ENCODE measurements at places on chromosomes 5 and 9.

DNA sequence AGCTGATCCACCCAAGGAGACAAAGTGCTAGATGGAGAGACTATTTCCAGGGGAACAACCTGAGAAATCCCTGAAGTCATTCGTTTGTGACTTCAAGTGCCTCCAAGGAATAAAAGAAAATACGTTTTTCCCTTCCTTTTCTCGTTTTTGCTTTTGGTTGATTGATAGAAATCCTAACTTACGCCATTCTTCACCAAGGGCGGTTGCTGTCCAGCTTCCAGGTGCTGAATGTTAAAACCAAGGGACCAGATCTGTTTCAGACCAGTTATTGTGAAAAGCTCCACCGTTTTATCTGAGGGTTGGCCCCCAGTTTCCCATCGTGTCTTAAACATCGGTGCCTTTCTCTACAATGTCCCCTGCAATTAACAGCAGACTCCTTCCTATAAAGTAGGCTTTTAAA, 600.7 kb upstream of the SGCD start:
- no peak for DNase-seq

- no peak for DNase-seq
These were observed 183.0 kb downstream of the RGS3 start for GRCh38 chr9:113646491-113646890.

- no peak for DNase-seq
These were observed 374.6 kb downstream of the SPATA31D1 start for GRCh38 chr9:82363198-82363597.

DNA sequence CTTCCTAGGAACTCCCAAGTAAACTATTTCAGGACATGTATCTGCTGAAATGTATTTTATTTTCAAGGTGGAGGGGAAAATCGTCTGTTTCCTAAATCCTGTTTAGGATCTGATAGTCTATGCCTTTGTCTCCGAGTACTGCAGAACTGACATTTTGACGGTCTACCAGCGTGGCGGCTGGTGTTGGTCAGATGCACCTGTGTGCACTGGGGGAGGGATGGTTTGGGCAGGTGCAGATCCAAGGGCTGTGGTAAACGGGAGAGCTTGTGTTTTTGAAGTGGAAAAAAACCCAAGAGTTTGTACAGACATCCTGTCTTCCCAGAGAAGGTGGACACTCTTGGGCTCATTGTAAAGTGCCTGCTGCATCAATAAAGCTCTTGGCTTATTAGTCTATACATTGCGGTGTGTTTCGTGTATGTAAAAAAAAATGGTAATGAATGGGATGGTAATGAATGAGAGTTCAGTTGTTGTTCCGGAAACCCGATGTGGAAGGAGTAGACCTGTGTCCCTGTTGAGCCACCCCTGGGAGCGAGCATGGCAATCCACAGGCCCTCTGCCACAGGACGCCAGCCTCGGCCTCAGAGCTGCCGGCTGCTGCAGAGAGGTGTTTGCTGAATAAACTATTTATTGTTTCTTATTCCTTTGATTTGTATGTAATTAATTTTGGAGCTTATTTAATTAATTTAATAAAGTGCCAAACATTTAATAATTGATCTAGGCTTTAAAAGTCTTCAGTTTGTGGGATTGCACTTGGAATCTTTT, 15.3 kb downstream of the ARPC5L start:
- no peak for DNase-seq

- no peak for DNase-seq
These were observed 381.5 kb upstream of the CDH18 start for GRCh38 chr5:20369518-20369885.
